ENCODE measurements at places on chromosomes 7 and 10.

DNA sequence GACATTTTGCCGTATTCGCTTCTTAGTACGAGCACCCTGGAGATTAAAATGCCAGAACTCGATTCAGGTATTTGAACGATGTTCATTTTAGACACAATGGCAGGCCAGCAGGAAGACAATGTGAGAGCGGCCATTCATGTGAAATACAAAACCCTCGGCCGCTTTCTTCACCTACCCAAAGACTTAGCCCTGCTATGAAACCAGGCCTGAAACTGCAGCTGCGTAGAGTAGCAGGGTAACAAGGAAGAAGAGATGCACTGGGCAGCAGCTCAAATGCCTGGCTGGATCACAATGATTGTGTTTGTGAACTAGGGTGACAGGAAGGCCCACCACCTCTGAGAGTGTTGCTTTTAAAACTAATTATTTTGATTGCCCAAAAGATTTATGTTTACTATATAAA is 234.8 kb downstream of the TRIL start:
- DNase-seq, result no peak

- DNase-seq, result no peak
Observed at GRCh38 chr7:29812185-29812876, 6.0 kb downstream of the WIPF3 start.

- no peak for DNase-seq
Observed at GRCh38 chr10:128530946-128531345, 404.7 kb upstream of the MKI67 start.

- no peak for DNase-seq
Observed at GRCh38 chr10:73205890-73206289, 38.0 kb downstream of the FAM149B1 start.

DNA sequence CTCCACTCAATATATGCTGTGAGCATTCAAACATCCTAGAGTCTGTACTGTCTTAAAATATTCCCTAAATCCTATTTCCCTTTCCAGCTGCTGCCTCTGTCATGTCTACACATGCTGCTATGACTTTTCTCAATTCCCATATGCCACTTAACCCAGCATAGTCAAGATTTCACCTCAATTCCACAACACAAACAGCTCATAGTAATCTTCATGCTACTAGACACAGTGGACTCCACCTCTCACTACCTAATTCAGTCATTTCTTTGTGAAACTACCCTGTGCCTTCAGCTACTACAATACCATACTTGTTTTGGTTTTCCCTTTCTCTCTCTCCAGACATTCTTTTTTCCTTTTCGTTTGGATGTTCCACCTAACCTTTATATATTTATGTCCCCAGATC is 45.5 kb downstream of the GSAP start:
- no peak for DNase-seq

GRCh38 chr7:126608339-126608776 is 644.4 kb downstream of the GRM8 start:
- no peak for DNase-seq
